ENCODE measurements at places on chromosomes 3 and 15. TPM values are rescaled to one million over a fixed set of nuclear protein-coding genes. Genes with fewer than 3 reads are reported as not detected.

Gene CGNL1
- total RNA-seq, result 5.4 TPM

Gene EPHB3
- total RNA-seq, result 5.0 TPM

Gene C3orf20
- not detected for total RNA-seq

Gene CPN2
- not detected for total RNA-seq

Gene TTLL13
- not detected for total RNA-seq

Gene CASR
- not detected for total RNA-seq

Gene PTH1R
- total RNA-seq, result 0.29 TPM

Gene MGLL
- 10.3 TPM for total RNA-seq

Gene CHDH
- 0.61 TPM for total RNA-seq

Gene NEK4
- total RNA-seq, result 28.5 TPM

Gene GOLGA8R
- not detected for total RNA-seq

Gene PRSS50
- not detected for total RNA-seq

Gene B3GALNT1
- total RNA-seq, result 2.6 TPM

Gene BSN
- 46.9 TPM for total RNA-seq

Gene OXTR
- 4.0 TPM for total RNA-seq

Gene CHRNA7
- 19.1 TPM for total RNA-seq

Gene PLAAT1
- total RNA-seq, result 21.2 TPM

Gene ISLR
- total RNA-seq, result 1.2 TPM

Gene SPINK8
- total RNA-seq, result not detected

Gene CCDC33
- total RNA-seq, result 0.49 TPM

Gene C3orf49
- not detected for total RNA-seq

Gene GCSAM
- not detected for total RNA-seq

Gene NRG4
- not detected for total RNA-seq

Gene CAMK2N2
- 14.8 TPM for total RNA-seq

Gene TRIM42
- total RNA-seq, result not detected

Gene CELF6
- total RNA-seq, result 4.1 TPM

Gene SOX2
- total RNA-seq, result 23.5 TPM

Gene RASGRF1
- 0.32 TPM for total RNA-seq

Gene GABRR3
- not detected for total RNA-seq

Gene SLC51B
- not detected for total RNA-seq

Gene PLA2G4E
- total RNA-seq, result 1.0 TPM

Gene SYNM
- total RNA-seq, result 4.8 TPM

Gene IQCH
- 4.5 TPM for total RNA-seq

Gene MYRIP
- total RNA-seq, result 1.8 TPM

Gene COL6A5
- total RNA-seq, result not detected

Gene WWTR1
- 2.3 TPM for total RNA-seq

Gene ACVR2B
- 122 TPM for total RNA-seq

Gene FEZF2
- 0.49 TPM for total RNA-seq

Gene CCDC54
- total RNA-seq, result not detected

Gene RBPMS2
- total RNA-seq, result 2.0 TPM

Gene GRM7
- 1.4 TPM for total RNA-seq

Gene USP50
- not detected for total RNA-seq

Gene GOLGA8G
- total RNA-seq, result not detected

Gene OR5K1
- not detected for total RNA-seq

Gene ATP8B4
- total RNA-seq, result not detected

Gene KPNA1
- 86.1 TPM for total RNA-seq

Gene SEMA5B
- total RNA-seq, result 61.1 TPM
